ENCODE measurements at places on chromosomes 7 and 10.

- H3K27me3 ChIP-seq, result no peaks in the 10 kb centered on the region
- H3K36me3 ChIP-seq, result no peaks in the 10 kb centered on the region
- DNase-seq, result no peak
- peaks cover 19% of the 10 kb centered on the region for H3K4me1 ChIP-seq
- H3K4me3 ChIP-seq, result no peak overlapping the region
Observed at GRCh38 chr10:21705828-21706176, 171.8 kb downstream of the MLLT10 start.

DNA sequence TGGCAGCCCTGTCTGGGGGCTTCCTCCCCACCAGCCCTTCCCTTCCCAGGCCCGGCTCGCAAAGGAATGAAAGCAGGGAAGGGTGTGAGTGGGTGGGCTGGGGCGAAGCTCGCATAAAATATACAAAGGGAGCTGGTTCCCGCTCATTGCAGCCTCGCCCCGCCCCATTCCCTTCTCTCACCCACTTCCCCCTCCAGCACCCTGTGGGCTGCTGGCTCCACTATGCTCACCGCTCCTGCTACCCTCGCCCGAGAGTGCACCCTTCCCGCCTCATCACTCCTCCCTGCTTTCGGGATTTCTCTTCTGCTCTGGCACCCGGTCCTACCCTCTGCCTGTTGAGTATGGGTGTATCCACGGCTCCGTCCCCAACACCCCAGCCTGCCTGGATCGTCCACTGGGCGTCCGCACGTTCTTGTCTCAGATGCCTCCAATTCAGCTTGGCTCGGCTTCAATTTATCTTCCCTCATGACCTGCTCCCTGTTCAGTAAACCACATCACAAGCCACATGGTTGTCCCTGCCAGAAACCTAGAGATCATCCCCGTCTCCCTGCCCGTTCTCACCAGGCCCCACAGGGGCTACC lies 14.4 kb upstream of the TTYH3 start:
- no peaks in the 10 kb centered on the region for H3K4me1 ChIP-seq
- no peaks in the 10 kb centered on the region for H3K36me3 ChIP-seq
- H3K27me3 ChIP-seq, result no peaks in the 10 kb centered on the region

- H3K4me1 ChIP-seq, result no peaks in the 10 kb centered on the region
- no peaks in the 10 kb centered on the region for H3K27me3 ChIP-seq
- no peak overlapping the region for H3K27ac ChIP-seq
- no peaks in the 10 kb centered on the region for H3K36me3 ChIP-seq
- DNase-seq, result no peak
Observed at GRCh38 chr10:78567680-78568455, 500.9 kb upstream of the ZMIZ1 start.

DNA sequence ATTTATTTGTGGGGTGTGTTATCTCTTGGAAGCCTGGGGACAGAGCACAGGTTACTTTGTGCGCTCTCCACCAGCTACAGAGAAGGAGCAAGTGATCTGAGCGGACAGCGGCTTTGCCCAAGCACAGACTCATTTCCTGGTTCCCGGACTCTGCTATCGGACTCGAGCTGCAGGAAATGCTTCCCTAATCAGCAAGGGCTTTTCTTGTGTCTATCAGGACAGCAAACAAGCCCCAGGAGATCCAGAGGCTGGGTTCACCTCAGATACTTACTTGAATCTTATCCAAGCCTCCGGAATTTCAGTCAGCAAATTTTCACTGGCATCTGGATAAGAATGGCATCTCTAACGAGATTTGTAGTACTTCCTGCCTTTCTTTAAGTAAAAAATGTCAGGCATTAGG lies 27.8 kb downstream of the MRC1 start:
- no peak for DNase-seq
- H3K36me3 ChIP-seq, result no peaks in the 10 kb centered on the region
- H3K4me3 ChIP-seq, result no peak overlapping the region
- H3K27me3 ChIP-seq, result no peaks in the 10 kb centered on the region
- no peaks in the 10 kb centered on the region for H3K4me1 ChIP-seq

DNA sequence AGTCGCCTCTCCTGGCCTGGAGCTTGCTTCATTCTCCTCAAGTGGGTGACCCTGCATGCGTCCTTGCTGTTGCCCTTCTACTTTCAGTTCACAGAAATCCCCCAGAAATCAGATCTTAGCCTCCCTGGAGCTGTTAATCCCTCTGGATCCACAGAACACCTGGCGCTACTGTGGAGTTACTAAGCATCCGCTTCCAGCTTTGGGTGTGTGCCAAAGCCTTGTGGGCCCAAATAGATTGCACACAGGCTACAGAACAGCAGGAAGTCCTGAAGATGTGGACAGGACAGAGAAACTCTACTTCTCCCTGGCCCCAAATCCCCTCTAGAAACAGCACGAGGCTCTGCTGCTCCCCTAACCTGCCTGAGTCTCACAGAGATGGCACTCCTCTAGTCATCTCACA lies 36.6 kb upstream of the PDLIM1 start:
- H3K27me3 ChIP-seq, result no peaks in the 10 kb centered on the region
- H3K27ac ChIP-seq, result no peak overlapping the region
- DNase-seq, result no peak
- H3K4me3 ChIP-seq, result no peak overlapping the region
- no peaks in the 10 kb centered on the region for H3K4me1 ChIP-seq
- H3K36me3 ChIP-seq, result no peaks in the 10 kb centered on the region

DNA sequence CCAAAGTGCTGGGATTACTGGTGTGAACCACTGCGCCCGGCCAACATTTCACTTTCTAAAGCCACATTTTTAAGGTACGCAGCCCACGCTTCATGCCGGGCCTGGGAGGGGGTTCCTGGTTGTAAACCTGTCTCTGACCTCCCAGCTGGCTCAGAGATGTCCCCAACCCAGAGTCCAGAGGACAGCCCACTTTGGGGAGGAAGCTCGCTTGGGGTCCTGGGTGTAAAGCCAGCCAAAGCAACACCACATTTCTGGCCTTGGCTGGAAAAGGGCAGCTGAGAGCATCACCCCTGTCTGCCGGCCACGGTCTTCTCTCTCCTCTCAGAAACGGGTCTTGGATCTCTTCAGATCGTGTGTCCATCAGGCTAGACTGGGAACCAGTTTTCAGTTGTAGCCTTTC lies 23.9 kb upstream of the PITRM1 start:
- H3K36me3 ChIP-seq, result no peaks in the 10 kb centered on the region
- no peak for DNase-seq
- H3K4me1 ChIP-seq, result peaks cover 19% of the 10 kb centered on the region
- H3K4me3 ChIP-seq, result no peak overlapping the region

- H3K36me3 ChIP-seq, result no peaks in the 10 kb centered on the region
- no peaks in the 10 kb centered on the region for H3K27me3 ChIP-seq
- peaks cover 5% of the 10 kb centered on the region for H3K4me1 ChIP-seq
- H3K27ac ChIP-seq, result no peak overlapping the region
Observed at GRCh38 chr10:61891906-61892585, 9.5 kb upstream of the ARID5B start.

DNA sequence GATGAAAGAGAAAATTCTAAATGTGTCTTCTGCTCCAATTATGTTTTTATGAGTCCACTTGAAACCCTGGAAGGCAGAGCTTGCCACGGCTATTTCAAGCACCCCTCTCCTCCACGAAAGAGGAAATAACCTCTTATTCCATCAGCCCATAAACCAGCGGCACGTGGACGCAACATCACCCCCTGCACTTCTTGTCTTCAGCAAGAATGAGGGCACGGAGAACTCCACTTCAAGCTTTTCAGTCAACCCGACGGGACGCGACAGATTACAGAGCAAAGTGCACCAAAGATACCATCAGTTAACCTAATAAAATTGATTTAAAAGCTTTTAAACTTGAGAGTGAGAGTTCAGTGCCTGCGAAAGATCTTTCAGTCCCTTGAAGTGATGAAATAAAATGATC lies 406.3 kb downstream of the GALNT17 start:
- H3K4me1 ChIP-seq, result no peaks in the 10 kb centered on the region
- DNase-seq, result no peak
- H3K4me3 ChIP-seq, result no peak overlapping the region
- H3K36me3 ChIP-seq, result no peaks in the 10 kb centered on the region
